ENCODE measurements at places on chromosomes 6 and 20.

GRCh38 chr20:61968036-61968810 lies 97.5 kb downstream of the TAF4 start:
- no peak for DNase-seq

- no peak for DNase-seq
Observed at GRCh38 chr20:34075647-34076046, 36.4 kb downstream of the EIF2S2 start.

DNA sequence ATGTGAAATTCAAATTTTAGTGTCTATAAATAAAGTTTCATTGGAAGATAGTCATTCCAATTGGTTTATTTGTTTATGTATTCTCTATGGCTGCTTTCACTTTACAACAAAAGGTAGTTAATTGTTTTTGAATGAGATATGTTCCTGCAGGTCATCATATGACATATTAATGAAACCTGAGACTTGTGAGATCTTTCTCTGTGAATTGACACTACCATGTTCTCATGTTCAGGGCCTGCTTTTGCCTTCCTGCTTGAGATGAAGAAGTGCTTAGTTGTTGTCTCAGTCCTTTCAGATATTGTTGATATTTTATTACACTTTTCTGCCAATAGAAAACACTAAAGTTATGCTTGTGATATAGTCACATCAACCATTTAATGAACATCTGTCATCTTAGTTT lies 132.5 kb downstream of the UTRN start:
- no peak for DNase-seq

GRCh38 chr6:31701666-31702404 lies 1.3 kb downstream of the ABHD16A start:
- no peak for DNase-seq

DNA sequence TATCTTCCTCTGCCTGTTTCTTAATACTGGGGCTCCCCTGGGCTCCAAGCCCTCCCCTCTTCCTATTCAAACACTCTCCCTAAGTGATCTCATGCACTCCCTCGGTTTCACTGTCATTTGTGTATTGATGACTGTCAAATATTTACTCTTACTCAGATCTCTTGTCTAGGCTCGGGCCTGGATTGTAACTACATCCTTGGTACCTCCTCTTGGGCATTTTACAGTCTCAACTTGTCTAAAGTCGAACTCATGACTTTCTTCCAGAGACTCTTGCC lies 189.4 kb upstream of the PRDM1 start:
- no peak for DNase-seq

- no peak for DNase-seq
Observed at GRCh38 chr6:23875006-23875405, 251.0 kb upstream of the NRSN1 start.

DNA sequence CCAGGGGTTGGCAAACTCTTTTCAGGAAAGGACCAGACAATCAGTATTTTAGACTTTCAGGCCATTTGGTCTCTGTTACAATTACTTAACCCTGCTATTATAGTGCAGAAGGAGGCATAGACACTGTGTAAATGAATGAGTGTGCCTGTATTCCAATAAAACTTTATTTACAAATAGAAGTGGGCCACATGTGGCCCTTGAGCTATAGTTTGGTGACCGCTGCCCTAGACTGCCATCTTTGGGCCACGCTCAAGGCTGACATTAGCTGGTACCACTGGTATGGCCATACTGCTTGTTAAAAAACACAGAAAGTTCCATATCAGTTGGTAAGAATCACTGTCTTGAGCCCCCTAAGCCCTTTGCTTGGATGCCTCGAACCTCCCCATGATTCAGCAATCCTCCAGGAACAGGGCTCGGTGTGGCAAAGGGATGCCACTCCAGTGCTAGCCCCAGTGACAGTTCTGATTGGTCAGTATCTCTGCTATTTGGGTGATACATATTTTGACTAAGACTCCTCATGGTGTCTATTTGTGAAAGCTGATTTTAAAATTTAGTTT lies 23.3 kb upstream of the SNRNP48 start:
- DNase-seq, result no peak

GRCh38 chr20:32507998-32508774 lies 76.9 kb downstream of the NOL4L start:
- no peak for DNase-seq

GRCh38 chr6:26243752-26244151 lies 121.2 kb upstream of the BTN3A2 start:
- no peak for DNase-seq

GRCh38 chr20:33172781-33173180 lies 4.8 kb downstream of the BPIFA2 start:
- no peak for DNase-seq

GRCh38 chr6:6772751-6773150 lies 184.2 kb downstream of the LY86 start:
- no peak for DNase-seq

- no peak for DNase-seq
Observed at GRCh38 chr6:15255481-15255880, 9.6 kb downstream of the JARID2 start.

All from suppressor macrophage (primary cell).